Fibroblast of skin of left biceps (primary cell): ENCODE measurements at places on chromosomes 2 and 18.

DNA sequence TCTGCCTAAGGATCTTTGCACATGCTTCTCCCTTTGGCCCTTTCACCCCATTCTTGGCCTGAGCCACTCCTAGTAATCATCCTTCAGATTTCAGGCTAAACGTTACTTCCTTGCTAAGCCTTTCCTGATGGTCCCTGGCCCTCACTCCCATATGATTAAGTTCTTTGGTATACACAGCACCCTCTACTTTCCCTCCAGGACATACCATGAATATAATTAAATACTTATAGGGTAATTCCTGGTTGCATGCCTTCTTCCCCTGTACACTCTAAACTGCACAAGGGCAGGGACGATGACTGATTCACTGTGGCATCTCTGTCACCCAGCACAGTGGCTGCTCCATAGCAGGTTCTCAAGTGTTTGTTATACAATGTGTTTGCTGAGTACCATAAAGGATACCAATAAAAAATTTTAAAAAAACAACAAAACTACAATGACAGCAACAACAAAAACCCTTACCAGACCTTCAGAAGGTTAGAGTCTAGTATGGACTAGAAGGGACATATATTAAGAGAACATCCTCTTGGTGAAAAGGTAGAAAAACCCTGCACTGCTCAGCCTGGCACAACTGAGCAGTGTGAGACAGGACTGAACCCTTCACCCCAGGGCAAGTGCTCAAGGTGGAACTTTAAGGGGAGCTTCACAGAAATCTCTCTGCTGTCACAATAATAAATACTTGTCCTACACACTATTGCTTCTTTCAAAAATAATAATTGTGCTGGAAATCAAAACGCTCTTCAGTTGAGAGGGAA lies 76.2 kb downstream of the AAK1 start:
- DNase-seq, result peak; percentile 44

DNA sequence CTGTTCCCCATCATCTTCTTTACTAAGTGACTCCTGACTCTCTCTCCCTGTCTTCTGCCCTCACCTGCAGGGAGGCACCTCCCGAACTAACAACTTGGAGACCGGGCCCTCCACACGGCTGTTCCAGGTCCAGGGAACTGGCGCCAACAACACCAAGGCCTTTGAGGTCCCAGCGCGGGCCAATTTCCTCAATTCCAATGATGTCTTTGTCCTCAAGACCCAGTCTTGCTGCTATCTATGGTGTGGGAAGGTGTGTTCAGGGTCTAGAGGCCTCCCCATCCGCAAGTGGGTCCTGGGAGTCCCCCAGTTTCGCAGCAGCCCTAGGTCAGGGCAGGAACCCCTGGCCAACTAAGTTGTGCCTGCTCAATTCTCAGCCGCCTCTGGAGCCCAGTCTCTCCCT lies 15.5 kb downstream of the VIL1 start:
- DNase-seq, result no peak

DNA sequence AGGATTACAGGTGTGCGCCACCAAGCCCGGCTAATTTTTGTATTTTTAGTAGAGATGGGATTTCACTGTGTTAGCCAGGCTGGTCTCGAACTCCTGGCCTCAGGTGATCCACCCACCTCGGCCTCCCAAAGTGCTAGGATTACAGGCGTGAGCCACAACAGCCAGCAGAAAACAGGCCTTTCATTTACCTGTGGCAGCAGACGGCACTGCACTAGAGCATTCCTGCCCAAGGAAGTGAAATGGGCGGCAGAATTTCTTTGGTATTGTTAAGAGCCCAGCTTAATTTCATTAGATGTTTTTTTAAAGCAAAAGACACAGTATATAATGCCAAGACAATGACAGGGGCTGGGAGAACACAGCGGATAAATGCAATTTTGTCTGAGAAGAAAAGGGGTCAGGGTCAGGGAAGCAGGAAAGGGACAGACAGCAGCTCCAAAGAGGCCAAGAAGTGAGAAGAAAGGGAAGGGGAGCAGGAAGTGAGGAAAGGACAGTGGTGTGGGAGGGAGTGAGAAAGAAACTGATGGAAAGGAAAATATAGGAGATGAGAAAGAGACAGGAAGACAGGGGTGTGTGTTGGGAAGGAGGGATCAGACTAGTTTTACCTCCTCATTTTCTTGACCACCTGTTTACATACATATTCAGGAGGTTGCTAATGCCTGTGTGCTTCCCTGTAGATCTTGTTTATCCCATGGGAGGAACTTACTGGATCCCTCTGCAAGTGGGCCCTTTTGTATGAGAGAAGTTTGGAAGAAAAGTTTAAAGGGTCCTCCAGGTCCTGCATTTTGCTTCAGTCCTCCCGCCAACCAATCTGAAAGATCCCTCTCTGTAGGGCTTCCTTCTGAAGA lies 32.5 kb downstream of the KCTD1 start:
- DNase-seq, result no peak

DNA sequence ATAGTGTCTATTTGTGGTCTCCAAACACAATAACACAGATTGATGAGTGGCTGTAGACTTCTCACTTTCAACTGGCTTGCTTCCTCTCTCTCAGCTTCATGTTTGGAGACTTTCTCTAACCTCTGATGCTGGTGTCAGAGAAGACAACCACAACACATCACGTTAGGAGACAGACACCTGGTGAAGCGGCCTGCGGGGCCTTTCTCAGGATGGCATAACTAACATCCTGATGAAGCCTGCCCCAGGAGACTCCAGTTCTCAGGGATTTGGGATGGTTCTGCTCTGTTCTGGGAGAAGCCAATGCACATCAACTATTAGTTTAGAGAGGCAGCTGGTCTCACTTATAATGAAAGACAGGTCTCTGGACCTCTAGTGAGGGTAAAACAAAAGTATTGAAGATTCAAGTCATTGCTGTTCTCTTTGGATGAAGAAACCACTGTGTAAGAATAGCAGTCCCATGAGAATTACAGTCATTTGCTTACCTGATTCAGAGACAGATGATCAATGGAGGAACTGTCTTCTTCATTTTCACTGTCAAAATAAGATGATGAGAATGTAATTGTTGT lies 2.0 kb downstream of the IL1A start:
- no peak for DNase-seq

DNA sequence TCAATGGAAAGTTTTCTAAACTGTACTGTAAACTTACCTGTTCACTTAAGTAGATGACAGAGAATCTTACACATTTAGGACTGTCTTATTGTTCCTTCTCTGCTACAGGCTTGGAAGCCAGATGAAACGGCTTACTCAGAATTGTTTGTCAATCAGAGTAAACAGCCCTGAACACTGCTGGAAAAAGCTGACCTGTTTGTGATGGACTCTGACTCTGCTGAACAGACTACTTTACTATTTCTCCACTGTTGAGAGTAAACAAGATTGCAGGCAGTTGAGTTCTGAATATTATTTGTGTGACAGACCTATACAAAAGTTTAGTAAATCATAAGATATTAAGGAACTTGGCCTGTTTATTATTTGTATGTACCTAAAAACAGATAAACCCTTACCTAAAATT lies 99.0 kb downstream of the NOL10 start:
- DNase-seq, result no peak

DNA sequence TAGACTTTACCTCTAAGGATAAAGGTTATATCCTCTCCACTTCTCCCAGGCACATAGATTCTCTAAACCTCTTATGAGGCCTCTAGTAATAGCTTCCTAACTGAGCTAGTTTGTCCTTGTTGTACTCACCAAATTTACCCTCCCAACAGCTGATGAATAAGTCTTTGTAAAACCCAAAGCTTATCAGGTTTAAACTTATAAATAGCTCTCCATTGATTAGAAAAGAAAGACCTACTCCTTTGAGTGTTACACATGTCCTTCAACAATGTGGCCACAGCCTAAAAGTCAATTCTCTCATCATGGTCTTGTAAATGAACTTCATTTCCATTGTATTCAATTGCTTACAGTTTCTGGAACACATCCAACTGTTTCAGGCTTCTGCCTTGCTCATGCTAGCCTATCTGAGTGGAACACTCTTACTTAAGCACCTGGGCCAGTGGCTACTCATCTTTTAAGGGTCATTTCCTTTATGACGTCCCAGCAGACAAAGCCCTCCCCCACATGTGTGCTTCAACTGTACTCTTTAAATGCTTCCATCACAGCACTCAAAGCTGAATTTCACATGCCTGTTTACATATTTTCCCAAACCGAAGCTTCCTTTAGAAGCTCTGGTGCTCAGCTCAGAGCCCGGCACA lies 131.6 kb downstream of the CDH2 start:
- no peak for DNase-seq

DNA sequence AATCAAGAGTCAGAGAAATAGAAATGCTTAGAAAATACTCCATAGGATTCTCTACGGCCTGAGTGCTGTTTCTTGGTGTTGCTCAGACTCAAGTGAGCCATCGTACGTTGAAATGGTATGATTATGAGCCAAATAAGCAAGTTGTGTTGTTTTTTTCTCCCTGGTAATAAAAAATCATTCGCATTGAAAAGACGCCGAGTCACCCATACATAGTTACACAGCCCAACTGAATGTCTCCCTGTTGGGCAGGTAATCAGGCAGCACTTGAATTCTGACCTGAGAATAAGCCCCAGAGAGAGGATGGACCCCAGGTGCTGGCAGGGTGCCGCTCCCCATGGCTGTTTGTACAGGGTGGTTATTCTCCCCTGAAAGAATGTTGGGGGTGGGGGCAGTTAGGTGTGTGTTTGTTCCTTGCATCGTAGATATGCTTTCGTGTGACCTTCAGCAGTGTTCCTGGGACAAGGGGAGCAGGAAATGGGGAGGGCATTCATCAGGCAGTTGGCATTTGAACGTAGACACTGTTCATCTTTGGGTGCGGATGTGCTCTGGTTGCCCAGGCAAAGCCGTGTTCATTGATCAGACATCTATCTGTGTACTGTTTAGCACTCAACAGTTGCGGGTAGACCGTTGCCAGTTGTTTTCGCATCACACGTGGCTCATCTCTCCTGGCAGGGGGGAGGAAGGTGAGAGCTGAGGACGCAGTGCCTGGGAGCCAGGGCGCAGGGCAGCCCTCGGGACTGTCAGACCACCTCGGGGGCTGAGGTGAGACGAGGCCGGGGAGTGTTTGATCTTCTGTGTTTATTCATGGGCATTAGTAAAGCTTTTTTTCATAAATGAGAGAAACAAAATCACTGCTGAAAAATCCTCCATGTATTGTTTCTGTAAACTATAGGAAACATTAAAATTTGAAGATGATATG lies 27.3 kb downstream of the MTCL1 start:
- DNase-seq, result no peak

- no peak for DNase-seq
Measured at GRCh38 chr2:37576831-37577230, 94.6 kb downstream of the CDC42EP3 start.

DNA sequence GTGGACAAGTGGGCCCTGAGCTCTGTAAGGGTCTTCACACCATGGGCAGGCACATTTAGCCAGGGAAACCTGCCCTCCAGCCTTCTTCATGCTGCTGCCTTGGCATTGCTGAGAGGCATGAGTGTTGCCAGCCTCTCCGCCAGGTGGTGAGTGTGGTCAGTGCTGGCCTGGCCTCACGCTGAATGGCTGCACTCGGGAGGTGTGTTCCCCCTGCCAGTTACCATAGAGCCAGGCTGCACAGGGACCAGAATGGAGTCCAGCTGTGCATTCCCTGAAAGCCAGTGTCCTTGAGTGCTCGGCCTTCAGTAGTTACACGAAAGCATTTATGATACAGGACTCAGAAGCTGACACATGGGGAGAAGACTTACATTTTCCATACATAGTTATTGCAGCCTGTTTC lies 139.7 kb downstream of the ATP9B start:
- no peak for DNase-seq
